RKO (cell line): ENCODE measurements at places on chromosomes 3 and 15.

DNA sequence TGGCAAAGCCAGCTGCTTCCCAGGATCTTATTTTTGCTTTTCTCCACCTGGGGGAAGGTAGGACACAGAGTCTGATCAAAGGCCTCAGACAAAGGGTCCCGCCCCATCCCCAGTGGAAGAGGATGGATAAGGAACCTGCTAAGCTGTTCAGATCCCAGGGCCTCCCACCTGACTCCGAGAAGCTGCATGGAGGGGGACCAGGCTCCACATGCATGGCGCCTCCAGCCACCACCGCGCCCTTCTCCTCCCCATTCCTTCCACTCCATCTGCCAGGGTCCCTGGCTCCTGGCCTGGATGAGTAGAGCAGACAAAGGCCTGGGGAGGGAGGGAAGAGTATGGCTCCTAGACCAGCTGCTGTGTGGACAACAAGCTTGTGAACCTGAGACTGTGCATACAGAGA is 20.0 kb upstream of the CRABP1 start:
- no peak for DNase-seq

- DNase-seq, result no peak
Observed at GRCh38 chr3:54427501-54427900, 305.1 kb downstream of the CACNA2D3 start.

DNA sequence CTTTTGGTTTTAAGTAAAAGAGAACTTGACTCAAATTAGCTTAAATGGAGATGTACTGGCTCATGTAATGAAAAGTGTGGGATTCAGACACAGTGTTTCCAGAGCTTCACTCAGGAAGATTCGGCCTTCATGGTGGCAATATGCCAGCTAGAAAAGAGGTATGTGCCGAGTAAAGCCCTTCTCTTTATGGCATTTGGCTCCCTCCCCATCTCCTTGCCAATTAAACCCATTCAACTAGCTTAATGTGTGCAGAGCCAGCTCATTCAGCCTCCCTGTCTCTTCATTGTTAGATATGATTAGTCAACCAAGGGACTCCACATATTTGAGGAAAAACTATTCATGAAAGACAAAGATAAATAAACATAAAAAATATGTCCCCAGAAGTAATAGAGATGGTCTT is 15.0 kb upstream of the TRANK1 start:
- no peak for DNase-seq

DNA sequence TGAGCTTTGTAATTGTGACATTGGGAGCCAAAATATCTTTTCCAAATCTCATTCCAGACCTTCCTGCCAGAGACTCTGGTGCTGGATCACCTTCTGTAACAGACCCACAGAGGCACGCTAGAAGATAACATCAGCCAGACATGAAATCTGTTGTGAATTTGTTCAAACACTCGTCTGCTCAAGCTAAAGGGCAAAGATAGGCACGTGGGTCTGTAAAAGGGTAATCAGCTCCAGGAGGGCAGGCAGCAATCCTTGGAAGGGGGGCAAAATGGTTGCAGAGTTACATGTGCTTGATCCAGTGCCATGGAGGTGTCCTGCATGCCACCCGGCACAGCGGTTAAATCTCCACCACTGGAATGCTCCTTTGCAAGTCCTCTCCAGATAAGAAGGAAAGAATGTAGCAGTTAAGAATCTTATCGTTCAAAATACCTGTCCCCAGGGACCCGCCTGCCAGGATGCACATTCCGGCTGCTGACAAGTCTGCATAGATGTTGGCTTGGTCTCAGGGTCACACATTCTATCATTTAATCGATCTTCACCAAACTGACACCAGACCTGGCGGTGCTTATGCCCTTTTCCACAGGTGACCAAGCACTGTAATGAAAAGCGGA is 74.8 kb downstream of the ADAMTS9 start:
- no peak for DNase-seq

DNA sequence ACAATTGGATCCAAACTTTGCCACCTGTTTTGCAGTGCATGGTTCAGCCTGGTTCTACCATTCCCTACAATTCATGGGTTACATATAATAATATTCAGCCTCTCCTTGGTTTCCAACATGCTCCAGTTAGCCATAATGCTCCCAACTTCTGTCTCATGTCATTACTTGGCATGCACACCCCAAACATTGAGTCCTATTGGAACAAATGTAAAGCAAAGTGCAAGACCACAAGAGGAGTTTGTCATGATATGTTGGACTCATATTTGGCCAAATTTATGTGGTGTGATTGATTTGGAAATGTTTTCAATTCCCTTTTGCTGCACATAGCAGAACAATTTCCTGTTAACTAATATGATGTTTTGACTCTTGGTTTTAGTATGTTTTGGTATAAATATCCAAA is 50.2 kb downstream of the KCNAB1 start:
- DNase-seq, result no peak

DNA sequence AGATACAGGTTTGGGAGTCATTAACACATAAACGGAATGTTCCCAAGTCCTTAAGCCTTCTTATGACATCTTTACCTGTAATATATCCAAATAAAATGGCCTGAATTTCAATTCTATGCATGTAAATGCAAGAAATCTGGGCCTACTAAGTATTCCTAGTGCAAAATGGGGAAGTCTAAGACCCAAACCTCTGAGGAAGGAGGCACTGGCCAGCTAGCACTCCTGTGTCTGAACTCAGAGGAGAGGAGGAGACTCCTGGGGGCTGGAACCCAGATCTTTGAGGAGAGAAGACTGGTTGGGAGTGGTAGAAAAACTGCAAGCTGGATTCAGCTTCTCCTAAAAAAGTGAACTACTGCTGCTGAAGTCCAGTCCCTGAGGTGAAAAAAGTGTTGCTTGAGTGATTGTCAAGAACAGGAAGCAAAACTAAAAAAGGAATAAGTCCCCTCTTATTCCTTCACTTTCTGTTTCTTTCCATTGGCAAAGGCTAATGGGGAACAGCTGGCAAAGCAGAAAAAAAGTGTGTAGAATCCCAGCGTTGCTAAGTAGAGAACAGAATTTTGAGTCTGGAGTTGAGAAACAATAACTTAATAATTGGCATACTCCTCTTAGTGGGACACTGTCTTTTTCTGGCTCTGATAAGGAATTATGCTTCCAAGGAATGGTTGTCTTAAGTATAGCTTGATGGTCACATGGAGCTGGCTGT is 54.8 kb upstream of the ATP2C1 start:
- no peak for DNase-seq

DNA sequence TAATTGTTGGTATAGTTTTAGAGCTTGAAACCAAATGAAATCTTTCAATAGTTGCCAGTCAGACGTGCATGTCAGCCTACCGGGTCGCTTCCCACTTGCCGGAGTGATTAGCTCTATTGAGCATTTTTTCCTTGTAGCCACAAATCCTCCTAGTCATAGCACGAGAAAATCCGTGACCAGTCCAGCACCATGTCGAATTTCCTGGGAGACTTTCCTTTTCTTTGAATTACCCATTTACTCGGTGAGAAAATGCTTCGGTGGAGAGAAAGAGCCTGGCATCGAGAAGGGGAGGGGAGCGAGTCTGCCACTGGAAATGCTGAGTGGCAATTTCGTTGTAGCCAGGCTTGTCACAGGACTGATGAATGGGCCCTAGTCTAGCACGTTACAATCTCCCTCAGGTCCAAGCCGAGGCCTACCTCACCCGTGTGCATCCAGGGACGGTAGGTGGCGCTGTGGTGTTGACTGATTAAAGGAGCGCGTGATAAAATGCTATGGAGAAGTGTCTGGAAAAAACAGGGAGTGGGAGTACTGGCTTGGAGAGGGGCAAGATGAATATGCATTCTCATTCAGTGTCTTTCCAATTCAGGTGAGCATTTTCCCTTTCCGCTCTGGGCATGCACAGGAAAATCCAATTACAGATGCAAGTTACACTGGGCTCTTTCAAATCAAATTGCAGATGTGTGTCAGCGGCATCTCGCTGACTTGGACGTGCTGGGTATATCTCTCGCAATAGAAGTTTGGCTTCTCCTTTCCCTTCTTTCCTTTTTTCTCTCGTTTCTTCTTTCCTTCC is 238.8 kb downstream of the EDEM1 start:
- peak; percentile 68 for DNase-seq

DNA sequence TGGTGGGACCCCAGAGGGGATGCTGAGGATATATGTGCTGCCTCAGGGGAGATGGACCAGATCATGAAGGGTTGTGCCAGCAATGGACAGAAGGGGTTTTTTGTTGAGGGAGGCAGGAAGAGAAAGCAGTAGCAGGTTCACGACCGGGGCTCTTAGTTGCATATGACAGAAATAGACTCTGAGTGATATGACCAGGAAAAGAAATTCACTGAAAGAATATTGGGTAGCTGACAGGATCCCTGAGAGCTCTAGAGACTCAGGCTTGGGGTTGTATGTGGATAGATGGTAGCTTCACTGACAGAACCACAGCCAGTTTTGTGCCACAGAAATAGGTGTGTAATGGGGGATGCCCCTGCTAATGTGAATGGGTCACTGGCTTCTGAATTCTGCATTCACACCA is 241.6 kb downstream of the ZNF621 start:
- DNase-seq, result no peak

DNA sequence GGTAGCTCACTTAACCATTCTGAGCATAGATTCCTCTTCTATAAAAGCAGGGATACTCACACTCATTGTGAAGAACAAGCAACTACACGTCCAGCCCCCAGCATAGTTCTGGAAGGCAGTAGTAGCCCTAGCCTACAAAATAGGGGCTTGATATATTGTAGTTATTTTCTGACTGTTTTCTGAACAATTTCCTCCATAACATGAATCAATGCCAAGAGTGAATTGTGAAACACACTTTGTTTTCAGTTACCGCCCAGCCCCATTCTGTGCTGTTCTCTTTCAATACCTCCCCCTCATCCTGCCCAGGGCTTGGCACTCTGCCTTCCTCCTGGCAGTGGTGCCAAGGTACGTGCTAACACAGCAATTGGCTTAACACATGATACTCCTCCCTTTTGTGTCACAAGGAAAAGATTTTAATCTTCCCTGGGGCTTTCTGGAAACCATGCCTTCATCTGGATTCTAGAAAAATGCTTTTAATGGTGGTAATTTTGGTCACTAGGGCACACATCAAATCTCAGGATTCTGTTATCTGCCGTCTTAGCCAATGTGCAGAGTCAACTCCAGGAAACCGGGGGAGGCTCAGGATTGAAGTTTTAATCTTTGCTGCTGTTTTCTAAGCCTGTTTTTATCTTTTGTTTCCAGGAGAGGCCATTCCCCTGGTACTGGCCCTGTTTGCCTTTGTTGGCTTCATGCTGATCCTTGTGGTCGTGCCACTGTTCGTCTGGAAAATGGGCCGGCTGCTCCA is 37.2 kb downstream of the IL20RB start:
- DNase-seq, result no peak

DNA sequence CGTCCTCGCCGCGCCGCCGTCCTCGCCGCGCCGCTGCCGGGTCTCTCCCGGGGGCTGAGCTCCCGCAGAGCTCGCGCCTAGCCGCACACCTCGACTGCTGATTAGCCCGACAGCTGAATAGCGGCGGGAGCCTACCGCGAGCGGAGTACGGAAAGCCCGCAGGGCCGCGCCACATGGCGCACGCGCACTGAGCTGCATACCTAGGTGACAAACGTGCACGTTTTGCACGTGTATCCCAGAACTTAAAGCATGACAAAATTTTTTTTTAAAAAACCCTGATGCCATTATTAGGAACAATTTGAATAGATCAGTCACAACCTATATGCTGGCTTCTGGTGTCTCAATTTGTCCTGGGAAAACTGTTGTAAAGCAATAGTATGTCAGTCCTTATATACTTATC is at the start of gene GOLGA8A:
GOLGA8A (minus strand) TSS at position 122 of the 400 bp plus-strand sequence. CDS start 48,117 bp downstream, outside the sequence.
- DNase-seq, result peak; percentile 85

- DNase-seq, result no peak
Observed at GRCh38 chr3:59082106-59082505, 32.3 kb upstream of the CFAP20DC start.

GRCh38 chr3:170144437-170144843 is 37.1 kb downstream of the PHC3 start:
- peak; percentile 42 for DNase-seq

DNA sequence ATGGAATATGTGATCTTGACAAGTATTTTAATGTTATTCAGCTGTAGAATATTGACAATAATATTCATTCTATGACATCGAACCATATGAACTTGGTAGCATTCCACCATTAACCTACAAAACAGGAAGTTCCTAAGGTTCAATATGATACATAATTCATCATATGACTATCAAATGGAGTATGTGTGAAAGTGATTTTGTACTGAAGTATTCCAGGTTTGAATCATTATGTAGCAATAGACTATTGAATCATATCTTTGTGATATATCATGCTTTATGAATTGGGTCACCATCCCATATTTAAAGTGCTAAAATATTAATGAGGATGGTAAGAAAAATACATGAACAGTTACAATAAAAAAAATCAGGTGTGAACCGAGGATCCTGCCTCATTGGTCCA is 95.1 kb downstream of the TP63 start:
- peak; percentile 34 for DNase-seq

DNA sequence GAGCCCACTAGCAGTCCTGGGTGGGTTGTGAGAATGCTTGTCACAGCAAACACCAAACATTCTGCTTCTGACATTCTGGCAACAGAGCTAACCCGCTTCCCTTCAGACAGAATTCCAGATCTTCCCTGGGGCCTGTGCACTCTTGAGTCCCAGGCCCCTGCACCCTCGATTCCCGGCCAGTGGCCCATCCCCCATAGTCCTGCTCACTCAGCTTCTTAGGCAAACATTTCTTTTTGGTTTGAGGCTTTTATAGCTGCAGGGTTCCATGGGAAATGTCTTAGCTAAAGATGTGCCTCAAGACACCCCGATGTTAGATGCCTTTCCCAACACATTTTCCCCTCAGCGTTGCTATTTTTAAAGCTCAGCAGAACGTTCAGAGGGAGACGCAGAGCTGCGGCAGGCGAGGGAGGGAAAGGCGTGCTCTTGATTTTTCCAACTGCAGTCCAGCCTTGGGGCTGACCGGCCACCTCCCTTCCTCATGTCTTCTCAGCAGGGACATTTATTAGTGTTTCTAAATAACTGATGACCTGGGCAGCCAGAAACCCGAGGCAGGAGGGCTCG is 35.2 kb downstream of the ABTB1 start:
- DNase-seq, result no peak

GRCh38 chr3:107421170-107421792 is 44.0 kb downstream of the CCDC54 start:
- peak; percentile 87 for DNase-seq

- DNase-seq, result no peak
Observed at GRCh38 chr3:146274833-146275232, 23.9 kb upstream of the PLSCR4 start.
